ENCODE measurements at places on chromosomes 3 and 15.

DNA sequence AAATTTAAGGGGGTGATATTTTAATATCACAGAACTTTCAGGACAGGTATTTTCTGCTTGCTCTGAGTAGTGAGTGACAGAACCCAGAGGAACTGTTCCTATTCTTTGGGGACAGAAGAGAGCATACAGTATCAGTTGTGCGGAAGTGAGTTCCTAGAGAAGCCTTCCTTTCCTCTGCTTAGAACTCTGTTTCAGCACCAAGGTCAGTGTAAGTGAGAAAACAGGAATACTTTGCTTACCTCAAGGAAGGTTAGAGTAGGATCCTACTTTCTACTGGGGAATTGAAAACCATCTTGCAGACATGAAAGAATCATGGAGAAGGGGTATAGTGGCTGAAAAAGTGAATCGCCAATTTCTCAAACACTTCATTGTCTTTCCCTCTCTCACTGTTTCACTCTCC, 542.4 kb downstream of the SQOR start:
- DNase-seq, result no peak

- no peak for DNase-seq
Observed at GRCh38 chr15:40881351-40881750, 7.3 kb upstream of the RHOV start.

GRCh38 chr3:135757421-135757820, 208.1 kb upstream of the PPP2R3A start:
- no peak for DNase-seq

- no peak for DNase-seq
Observed at GRCh38 chr3:192953926-192954325, 36.3 kb upstream of the MB21D2 start.

DNA sequence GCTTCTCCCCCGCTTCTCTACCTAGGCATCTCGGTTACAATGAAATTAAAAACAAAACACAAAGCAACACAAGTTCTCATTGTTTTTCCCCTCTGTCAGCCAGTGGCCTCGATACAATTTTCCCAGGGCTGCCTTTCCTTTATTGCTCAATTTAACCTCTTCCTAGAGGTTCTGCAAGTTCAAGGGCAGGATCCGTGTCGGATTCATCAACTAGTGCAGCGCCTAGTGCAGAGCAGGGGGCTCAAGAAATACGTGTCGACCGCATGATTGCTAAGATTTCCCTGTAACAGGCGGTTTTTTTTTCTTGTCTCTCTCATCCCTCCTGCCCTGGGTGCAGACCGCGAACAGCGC, 1.4 kb upstream of the BHLHE40 start:
- DNase-seq, result no peak

GRCh38 chr15:59595434-59595915, 16.1 kb upstream of the GCNT3 start:
- no peak for DNase-seq

GRCh38 chr15:49953421-49953820, 165.6 kb downstream of the ATP8B4 start:
- DNase-seq, result no peak

GRCh38 chr15:52912172-52912571, 122.0 kb upstream of the ONECUT1 start:
- DNase-seq, result no peak

Measured in stimulated activated CD4-positive, alpha-beta T cell treated with anti-CD3 and anti-CD28 coated beads, TNF-alpha, amount 100 ng/mL, for 1 hour (primary cell).